ENCODE measurements at places on chromosomes 16 and 17.

DNA sequence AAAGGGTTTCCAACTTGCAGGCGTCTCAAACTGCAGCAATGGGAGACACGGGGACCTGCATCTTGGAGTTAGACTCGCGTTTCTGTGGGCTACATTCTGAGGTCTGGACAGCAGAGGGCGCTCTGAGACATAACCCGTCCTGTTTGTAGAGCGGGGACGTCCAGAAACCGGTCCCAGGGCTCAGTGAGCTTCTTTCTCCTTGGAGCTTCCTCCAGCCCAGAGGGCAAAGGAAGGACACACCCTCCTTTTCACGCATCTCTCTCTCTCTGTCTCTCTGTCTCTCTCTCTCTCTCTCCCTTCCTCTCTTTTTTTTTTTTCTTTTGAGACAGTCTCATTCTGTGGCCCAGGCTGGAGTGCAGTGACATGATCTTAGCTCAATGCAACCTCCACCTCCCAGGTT, 19.8 kb downstream of the COX4I1 start:
- no peak for DNase-seq

- DNase-seq: no peak
These were observed 8.0 kb upstream of the SLC35B1 start for GRCh38 chr17:49715717-49716279.

DNA sequence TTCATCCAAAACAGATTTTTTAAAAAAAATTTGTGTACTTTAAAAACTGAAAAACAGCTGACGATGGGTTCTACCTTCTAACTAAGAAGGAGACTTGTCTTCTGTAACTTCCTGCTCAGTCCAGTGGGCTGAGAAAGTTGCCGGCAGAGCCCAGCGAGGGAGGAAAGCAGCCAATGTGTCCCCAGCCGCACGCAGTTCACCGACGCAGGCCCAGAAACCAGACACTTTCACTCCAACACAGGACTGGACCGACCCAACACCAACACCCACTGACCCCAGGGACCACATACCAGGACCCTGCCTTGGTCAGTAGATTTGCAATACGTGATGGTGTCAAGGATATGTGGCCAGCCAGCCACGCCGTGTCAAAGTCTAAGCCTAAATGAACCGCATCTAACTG, 25.6 kb downstream of the TRAP1 start:
- no peak for DNase-seq

- no peak for DNase-seq
These were observed 4.6 kb downstream of the CIITA start for GRCh38 chr16:10881479-10882030.

- DNase-seq: no peak
These were observed 24.9 kb upstream of the CDC42EP4 start for GRCh38 chr17:73336408-73337329.

DNA sequence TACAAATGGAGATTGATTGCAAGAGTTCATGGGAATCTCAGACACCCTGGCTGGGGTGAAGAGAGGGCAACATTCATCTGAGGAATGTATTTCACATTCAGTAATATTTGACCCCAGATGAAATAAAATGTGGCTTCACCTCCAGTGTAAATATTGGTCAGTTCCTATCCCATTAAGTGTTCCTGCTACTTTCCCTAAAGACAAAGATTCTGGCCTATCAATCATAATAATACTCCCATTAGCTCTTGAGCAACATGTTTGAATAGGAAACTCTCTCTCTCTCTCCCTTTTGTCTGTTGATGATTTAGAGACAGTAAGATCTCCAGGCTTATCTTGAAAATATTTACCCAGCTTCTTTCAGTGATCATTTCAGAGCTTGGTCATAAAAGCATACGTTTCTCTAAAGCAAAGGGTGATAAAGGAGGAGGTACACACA, 70.1 kb downstream of the KCNJ2 start:
- DNase-seq: no peak
